ENCODE measurements at places on chromosomes 3 and 15. TPM values are rescaled to one million over a fixed set of nuclear protein-coding genes. Genes with fewer than 3 reads are reported as not detected.

- DNase-seq, result no peak
These were observed 96.4 kb upstream of the NANOGP8 start for GRCh38 chr15:35181538-35181937.

LYZL4 gene
- not detected for polyA plus RNA-seq

GRCh38 chr3:8593021-8593827 is 51.4 kb downstream of the SSUH2 start:
- no peak for DNase-seq

- DNase-seq, result no peak
These were observed 343.9 kb upstream of the SUCLG2 start for GRCh38 chr3:67998281-67998680.

- DNase-seq, result no peak
These were observed 6.4 kb downstream of the GNAI2 start for GRCh38 chr3:50242381-50242770.

DNA sequence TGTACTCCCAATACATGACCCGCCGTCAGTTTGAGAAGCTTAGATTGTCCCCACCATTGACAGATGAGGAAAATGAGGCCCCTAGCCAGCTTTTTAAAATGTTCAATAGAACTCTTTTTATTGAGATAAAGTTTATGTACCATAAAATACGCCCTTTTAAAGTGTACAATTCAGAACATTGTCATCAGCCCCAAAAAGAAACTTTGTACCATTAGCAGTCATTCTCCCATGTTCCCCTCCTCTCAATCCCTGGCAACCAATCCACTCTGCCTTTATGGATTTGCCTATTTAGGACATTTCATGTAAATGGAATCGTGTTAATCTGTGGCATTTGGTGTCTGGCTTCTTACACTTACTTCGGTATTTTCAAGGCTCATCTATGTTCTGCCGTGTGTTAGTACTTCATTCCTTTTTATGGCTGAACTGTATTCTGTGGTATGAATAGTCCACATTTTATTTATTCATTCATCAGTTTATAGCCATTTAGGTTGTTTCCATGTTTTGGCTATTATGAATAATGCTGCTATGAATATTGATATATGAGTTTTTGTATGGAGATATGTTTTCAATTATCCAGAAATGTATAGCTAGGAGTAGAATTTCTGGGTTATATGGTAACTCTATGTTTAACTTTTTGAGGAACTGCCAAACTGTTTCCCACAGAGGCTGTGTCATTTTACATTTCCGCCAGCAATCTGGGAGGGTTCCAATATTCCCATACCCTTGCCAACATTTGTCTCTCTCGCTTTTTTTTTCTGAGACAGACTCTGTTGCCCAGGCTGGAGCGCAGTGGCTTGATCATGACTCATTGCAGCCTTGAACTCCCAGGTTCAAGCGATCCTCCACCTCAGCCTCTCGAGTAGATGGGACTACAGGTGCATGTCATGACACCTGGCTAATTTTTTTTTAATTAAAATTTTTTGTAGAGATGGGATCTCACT is 15.3 kb upstream of the PTPN23 start:
- DNase-seq, result no peak

GRCh38 chr3:111714305-111714704 is 119.2 kb upstream of the ZBED2 start:
- no peak for DNase-seq

GRCh38 chr3:4571690-4572334 is 78.7 kb downstream of the ITPR1 start:
- no peak for DNase-seq

STRA6 gene
- 0.97 TPM for polyA plus RNA-seq

GRCh38 chr3:55826731-55827496 is 339.8 kb upstream of the WNT5A start:
- DNase-seq, result no peak

- no peak for DNase-seq
These were observed 717.6 kb upstream of the GOLIM4 start for GRCh38 chr3:168813225-168813802.

NTRK3 gene
- polyA plus RNA-seq, result 2.6 TPM

- no peak for DNase-seq
These were observed 460.5 kb downstream of the TUSC7 start for GRCh38 chr3:117170094-117170493.

FETUB gene
- polyA plus RNA-seq, result not detected

GRCh38 chr3:14204515-14205284 is 26.1 kb downstream of the LSM3 start:
- no peak for DNase-seq

GRCh38 chr3:106255870-106256248 is 387.0 kb upstream of the CBLB start:
- DNase-seq, result no peak

TGM4 gene
- not detected for polyA plus RNA-seq

- DNase-seq, result no peak
These were observed 294.4 kb downstream of the OCA2 start for GRCh38 chr15:27804569-27805260.
